ENCODE measurements at places on chromosomes 2 and 18.

DNA sequence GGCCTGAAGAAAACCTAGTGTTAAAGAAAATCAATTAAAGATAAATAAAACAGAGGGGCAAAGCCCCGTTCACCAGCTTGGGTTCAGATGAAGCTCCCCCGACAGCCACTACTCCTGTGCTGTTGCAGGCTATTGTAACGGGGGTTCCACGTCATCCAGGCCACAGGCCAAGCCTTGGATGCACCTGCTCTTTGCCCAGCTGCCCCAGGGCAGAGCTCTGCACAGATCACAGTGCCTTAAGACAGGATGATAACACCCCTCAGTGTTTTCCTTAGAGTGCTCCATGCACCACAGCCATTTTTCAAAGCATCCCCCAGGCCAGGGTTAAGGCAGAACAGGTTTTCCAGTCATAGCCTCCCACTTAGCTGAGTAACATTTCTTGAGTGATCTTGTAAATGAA lies 32.0 kb downstream of the FASTKD2 start:
- DNase-seq, result no peak

DNA sequence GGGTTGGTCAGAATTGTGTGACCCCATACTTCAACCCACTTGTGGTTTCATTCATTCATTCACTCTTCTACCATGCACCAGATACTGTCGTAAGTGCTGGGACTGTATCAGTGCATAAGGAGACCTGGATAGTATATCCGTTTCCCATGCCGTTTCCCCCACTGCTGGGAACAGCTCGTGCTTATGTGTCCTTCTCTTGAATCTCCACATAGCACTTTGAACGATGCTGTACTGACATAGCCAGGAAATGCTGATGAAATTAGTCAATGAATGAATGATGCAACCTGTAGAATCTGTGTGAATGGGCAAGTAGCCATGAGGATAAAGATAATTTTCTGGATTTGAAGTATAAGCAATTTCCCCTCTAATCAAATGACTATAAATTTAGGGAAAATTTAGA lies 276.1 kb downstream of the BCL2 start:
- no peak for DNase-seq

DNA sequence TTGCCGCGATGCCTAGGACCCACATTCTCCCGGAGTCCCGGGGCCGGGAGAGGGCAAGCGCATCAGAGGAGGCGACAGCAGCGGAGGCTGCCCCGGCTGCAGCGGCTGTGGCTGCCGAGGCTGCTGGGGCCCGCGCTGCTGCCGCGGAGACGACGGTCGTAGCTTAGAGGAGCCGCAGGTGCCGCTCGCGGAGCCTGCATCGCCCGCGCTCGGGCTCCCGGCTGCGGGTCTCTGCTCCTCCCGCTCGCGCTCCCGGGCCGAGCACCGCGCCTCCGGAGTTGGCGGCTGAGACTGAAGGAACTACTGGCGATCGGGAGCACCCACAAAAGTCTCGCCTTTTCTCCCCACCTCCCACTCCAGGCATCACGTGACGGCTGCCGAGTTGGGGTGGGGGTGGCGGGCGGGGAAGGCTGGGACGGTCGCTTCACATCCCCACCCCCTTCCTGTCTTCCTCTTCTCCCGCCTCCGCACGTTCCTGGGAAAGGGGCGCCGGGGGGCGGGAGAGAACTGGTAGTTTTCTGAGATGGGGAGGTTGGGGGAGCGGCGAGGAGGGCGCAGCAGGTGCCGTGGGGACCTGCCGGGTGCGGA lies at the start of gene LYPD1:
Gene LYPD1, minus strand, starts transcription at position 298 of the 588 bp plus-strand sequence. Its CDS starts 273 bp downstream, at position 25.
- DNase-seq, result peak; percentile 26

GRCh38 chr2:184554736-184555135 lies 43.6 kb upstream of the ZNF804A start:
- no peak for DNase-seq

DNA sequence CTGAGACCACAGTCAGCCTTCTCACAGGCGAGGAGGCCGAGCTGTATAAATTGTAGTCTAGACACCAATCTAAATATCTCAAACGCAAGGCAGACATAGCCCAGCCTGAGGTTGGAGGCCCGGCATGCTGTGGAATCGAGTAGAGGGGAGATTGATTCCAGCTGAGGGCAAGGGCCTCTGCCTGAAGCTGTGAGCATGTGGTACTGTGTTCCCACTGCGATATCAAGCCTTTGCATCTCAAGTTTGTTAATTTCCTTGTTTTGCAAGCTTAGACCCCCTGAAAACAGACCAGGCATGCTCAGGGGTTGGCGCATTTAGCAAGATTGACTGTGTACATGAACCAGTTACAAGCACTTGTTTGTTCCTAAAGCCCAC lies 65.1 kb upstream of the FOSL2 start:
- DNase-seq, result no peak

DNA sequence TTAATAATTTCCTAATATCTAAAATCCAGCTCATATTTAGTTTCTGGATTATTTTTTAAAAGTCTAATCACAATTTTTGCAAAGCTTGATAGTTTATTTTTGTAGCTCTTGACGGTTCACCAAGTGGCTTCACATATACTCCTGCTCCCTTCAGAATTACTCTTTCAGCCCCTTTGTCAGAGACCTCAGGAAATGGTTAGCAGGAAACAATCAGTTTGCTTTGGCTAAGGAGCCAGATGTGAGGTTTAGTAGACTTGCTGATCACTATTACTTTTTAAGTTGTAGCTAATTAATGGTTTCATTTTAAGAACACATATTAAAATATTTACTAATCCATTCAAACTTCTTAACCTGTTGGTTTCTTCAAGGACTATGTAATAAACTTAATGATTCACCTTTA lies 2.3 kb downstream of the RBBP8 start:
- no peak for DNase-seq

DNA sequence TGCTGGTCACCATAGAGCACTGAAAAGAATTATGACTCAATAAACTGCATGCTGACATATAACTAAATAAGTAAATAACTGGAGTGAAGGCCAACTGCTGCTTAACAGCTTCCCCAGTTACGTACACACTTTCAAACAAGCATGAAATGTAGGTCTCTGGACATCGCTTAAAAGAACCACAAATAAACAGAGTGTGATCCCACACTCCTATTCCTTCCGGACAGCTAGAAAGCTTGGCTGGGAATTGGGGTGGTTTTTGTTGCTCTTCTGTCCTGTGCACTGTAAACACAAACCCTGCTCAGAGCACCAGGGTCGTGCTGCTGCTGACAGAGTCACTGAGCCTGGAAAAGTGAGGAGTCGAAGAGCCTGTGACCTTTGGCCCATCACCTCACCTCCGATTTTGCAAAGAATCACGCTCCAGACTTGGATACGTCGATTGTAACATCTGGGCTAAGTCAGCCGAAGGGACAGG lies 162.7 kb upstream of the NT5C1B start:
- no peak for DNase-seq

- DNase-seq, result no peak
These were observed 675.0 kb downstream of the IRS1 start for GRCh38 chr2:226124548-226125011.

GRCh38 chr18:26956863-26957262 lies 91.4 kb upstream of the AQP4 start:
- DNase-seq, result no peak

- no peak for DNase-seq
These were observed 39.4 kb upstream of the WIPF1 start for GRCh38 chr2:174636987-174637386.
